ENCODE measurements at places on chromosomes 12 and 14.
A peak's percentile ranks its signal among the peaks of the same experiment; 100 is the strongest.

GRCh38 chr14:56975521-56975920 is 165.2 kb upstream of the OTX2 start:
- DNase-seq, result no peak

DNA sequence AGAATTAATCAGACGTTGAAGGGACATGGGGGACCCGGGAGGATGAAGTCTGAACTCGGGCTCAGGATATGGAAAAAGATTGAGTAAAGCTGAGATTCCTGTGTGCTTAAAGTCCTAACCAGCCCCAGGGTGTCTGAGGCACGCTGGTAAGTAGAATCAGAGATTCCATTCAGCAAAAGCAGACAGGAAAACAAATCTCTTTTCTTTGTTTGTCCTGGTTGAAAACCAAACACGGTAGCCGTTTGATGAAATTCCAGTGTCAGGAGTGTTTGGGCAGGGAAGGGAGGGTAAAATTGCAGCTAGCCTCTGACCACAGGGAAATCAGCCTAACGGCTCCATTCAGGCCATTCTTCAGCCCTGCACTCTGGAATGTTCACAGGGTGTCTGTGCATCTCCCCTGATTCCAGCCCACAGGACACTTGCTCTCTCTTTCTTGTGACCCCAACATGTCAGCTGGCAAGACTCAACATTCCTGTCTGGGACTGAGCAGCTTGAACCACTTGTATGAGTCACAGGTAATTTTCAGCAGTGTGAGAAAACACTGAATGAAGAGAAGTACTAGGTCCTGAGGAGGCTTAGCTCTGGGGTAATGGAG is 31.0 kb downstream of the NINJ2 start:
- DNase-seq, result no peak

- DNase-seq, result no peak
Observed at GRCh38 chr12:113812411-113813228, 153.5 kb downstream of the RBM19 start.

DNA sequence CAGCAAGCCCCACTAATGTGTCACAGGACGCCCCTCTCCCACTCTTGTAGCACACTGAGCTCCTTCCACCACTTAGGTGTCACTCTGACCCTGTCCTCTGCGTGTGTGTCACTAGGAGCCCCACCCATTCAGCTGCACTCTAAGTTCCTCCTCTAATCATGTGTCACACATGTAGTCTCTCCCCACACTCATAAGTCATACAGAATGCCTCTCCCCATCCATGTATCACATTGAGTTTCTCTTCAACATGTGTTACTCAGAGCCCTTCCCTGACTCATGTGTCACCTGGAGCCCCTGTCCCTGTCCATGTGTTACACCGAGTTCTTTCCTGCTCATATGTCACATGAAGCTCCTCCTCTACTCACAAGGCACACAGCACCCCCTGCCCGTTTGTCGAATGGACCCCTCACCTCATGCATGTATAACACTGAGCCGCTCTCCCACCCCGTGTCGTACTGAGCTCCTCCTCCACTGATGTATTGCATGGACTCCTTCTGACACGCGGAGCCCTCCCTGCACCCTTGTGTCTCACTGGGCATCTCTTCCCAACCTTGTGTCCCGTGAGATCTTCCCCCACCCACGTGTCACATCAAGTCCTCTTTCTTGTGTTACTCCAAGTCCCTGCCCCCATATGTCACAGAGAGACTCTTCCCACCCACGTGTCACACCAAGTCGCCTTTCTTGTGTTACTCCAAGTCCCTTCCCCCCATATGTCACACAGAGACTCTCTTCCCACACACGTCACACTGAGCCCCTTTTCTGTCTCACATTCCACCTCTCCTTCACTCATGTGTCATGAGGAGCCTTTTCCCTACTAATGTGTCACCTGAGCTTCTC is 31.0 kb downstream of the RTL1 start:
- DNase-seq, result no peak

DNA sequence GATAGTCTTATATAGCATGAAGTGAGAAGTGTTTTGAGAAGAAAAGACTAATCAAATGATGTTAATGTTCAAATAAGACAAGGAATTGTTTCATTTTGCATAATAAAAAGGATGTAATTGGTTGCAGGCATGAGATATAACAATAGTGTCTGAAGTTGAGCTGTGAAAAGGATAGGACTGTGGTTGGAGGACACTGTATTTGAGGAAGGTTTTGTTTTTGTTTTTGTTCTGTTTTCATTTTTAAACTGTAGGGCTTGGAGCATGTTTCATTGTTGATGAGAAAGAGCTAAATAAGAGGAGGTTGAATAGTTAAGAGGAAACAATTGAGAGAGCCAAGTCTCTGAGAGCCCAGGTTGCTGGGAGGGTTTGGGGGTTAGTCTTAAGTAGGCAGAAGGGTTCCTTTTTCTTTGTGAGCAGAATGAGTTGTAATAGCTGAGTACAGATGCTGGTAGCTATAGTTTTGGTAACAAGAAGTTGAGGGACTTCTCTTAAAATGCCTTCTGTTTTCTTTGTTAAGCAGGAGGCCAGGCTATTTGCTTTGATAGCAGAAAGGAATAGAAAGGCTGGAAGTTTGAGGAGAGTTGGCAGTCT is 58.4 kb downstream of the CCDC91 start:
- no peak for DNase-seq

DNA sequence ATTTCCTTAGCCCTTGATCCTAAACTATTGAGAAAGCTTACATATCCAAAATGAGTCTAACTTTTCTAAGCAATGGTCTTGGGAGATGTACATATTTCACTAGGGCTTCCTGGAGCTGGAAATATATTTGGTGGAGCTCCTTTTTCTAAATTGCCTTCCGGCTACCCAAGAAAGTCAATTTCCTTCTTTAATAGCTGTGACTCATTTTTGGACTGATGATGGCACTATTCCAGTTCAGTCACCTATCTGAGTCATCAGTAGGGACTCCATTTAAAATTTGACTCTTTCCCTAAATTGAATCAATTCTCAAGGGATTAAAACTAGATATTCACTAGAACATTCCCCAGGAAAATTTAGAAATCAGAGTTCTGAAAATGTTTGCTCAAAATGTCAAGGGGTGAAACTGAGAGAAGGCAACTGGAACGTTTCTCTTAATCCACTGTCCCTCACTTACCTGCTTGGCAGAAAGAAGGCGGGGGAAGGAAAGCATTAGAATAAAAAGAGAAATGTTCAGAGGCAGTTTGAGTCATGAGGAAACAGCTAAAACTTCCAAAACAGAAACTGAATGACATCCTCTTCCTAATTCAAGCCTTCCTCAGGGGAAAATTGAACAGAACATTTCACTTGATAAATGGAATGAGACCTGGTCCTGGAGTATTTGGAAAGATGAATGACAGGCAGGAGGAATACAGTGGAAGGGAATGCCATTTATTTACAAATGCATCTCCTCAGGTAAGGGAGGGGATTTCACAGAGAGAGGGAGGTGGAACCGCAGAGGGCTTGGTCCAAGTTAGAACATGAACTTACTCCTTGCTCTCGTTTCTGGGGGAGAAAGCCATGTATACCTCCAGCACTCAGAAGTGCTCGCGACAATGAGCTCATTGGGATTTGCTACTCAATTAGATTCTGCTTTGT is 91.2 kb downstream of the RGS6 start:
- no peak for DNase-seq

DNA sequence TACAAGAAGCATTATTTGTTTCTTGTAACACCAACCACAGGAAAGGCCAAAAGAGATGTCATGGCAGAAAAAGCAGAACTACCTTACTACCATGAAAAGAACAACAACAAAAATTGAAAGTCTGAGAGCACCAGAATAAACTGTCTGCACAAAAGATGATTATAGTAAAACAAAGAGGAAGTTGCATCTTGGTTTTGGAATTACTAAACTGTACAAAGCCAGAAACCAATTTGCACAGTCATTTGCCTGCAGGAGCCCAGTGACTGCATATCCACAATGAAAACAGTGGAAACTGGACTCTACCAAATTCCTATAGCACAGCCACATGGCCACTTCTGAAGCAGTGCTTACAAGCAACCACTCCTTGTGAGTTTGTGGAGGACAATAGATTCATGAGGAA is 276.2 kb downstream of the SSPN start:
- DNase-seq, result no peak

GRCh38 chr12:82099216-82099615 is 259.0 kb downstream of the CCDC59 start:
- no peak for DNase-seq

- no peak for DNase-seq
Observed at GRCh38 chr14:74616507-74616906, 4.5 kb upstream of the LTBP2 start.

- DNase-seq, result no peak
Observed at GRCh38 chr14:55699131-55700057, 119.4 kb downstream of the KTN1 start.

DNA sequence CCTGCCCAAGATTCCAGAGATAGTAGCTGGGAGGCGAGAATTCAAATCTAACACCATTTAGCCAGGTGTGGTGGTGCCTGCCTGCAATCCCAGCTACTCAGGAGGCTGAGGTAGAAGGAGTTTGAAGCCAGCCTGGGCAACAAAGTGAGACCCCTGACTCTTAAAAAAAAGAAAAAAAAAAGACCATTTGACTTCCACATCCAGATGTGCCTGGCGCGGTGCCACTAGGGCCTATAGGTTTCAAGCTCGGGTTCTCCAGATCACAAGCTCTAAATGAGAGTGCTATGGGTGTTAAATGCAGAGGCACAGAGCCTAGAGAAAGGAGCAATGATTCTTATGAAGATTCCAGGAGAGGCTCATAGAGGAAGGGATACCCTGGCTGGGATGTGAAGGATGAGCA is 22.5 kb downstream of the SYNE3 start:
- DNase-seq, result no peak

GRCh38 chr12:90969851-90970250 is 14.9 kb upstream of the CCER1 start:
- DNase-seq, result no peak

DNA sequence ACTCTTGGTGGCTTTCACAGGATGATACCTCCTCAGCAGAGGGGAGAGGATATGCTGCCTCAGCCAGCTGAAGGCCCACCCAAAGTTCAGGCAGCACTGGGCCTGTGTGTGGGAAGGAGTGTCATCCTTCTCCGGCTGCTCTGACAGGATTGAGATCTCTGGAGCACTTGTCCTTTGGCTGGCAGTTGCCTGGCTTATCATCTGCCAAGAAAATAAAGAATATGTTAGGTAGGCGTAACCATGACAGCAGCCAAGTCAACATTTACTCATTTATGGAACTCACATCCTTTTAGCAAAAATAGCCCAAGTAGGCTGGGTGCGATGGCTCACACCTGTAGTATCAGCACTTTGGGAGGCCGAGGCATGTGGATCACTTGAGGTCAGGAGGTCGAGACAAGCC is 68.5 kb downstream of the PPFIBP1 start:
- DNase-seq, result no peak

- DNase-seq, result no peak
Observed at GRCh38 chr12:21906919-21907493, 34.2 kb downstream of the ABCC9 start.

DNA sequence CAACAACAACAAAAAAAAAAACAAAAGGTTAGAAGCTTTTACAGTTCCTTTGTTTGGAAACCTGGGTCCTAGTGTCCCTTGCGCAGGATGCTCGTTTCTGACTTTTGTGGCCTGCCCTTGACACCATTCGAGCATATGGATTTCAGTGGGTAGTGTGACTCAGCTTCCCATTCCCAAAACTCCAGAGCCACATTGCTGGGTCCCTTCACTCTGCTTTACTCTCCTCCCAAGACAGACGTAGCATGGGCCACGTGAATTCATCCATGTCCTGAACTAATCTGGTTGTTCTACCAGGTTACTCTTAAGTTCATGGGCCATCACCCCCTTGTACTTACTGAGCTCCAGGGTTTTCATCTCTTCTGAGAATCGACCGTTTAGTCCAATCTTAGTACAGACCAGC is 68.0 kb upstream of the MAX start:
- DNase-seq, result no peak

DNA sequence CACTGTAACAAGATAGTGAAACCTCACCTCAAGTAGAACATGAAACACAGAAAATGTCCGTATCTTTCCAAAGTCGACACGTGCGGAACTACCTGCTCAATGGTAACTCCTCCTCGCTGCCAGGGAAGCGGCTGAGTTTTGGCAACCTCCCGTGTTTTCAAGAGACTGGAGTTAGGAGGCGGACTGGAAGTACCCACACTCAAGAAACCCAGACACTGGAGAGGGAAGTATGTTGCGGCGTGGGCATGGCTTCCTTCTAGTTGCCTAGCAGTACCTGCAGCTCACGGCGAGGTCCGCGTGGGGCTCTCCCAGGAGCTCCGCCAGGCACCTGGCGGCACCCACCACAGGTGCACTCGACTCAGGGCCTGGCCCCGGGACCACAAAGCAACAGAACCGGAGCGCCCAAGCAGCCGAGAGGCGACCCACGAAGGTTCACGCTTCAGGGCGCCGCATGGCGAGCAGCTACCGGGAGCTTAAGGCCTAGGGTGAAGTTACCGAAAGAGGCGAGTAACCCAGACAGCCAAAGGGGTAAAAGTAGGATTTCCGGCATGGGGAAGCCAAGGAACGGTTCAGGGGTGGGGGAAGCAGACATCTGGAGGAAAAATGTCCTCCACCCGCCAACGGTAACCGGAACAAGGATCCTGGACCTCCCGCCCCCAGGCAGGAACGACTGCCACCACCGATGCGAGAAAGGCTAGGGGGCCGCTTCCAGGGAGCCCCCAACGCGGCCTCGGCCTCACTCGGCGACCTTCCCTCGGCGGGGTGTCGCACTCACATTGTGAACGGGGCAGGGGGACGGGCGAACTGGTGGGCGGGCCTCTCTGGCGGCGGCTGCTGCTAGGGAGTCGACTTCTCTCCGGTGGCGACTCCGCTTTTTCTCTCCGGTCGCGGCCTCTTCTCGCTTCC is 608 bp downstream of the PTGES3 start:
- peak; percentile 77 for DNase-seq

GRCh38 chr14:32662211-32662610 is 276.5 kb upstream of the NPAS3 start:
- DNase-seq, result no peak

GRCh38 chr12:93167841-93168492 is 209.8 kb upstream of the NUDT4 start:
- DNase-seq, result no peak

- DNase-seq, result no peak
Observed at GRCh38 chr14:74407801-74408154, 18.2 kb downstream of the SYNDIG1L start.

GRCh38 chr14:77000340-77001270 is 27.9 kb downstream of the IRF2BPL start:
- no peak for DNase-seq

- peak; percentile 43 for DNase-seq
Observed at GRCh38 chr12:120110550-120111501, 5.7 kb downstream of the RAB35 start.

DNA sequence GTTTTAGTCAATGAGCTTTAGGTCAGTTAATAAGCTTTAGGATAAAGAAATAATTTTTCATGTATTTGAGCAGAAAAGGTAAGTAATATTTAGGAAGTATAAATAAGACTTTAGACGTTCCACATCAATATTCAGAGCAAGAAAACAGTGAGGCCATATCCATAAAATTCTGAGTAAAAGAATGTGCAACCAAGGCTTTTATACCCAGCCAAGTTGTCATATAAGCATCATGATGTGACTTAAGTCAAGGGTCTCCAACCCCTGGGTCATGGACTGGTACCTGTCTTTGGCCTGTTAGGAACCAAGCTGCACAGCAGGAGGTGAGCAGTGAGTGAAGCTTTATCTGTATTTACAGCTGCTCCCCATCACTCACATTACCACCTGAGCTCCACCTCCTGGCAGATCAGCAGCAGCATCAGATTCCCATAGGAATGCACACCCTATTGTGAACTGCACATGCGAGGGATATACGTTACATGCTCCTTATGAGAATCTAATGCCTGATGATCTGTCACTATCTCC is 74.1 kb downstream of the ZNF664 start:
- DNase-seq, result no peak

Measured in activated gamma-delta T cell treated with Interleukin-2 at 50 U/mL for 16 hours (primary cell).